ENCODE measurements at places on chromosomes 11 and 22.

GRCh38 chr22:49887702-49888101, 30.5 kb downstream of the ALG12 start:
- DNase-seq: no peak

- no peak for DNase-seq
These were observed 19.4 kb downstream of the NPAT start for GRCh38 chr11:108203075-108203474.

DNA sequence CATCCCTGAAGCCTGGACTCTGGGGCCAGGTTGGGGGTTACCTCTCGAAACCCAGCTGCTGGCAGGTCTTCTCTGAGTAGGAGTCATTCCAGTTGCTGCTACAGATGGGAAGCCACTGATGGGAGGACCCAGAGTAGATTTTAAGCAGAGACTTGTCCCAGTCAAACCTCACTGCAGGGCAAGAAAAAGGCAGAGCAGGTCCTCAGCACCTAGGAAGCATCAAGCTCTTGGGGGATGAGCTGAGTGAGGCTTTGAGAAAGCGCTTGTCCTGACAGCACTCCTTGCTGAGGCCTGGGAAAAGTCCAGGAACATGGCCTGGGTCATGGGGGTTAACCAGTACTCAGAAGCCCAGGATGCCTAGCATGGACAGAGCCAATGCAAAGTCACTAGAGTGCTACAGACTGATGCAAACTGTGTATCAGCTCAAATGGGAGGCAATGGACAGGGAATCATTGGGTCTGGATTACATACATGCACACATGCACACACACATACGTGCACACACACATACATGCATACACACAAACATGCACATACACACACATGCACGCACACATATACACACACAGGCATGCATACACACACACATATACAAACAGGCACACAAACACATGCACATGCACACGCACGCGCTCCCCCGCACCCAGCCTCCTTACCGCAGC, 15.3 kb downstream of the TMPRSS13 start:
- DNase-seq: no peak

- DNase-seq: no peak
These were observed 7.1 kb upstream of the ENDOD1 start for GRCh38 chr11:95082576-95083001.

GRCh38 chr11:2555891-2556290, 111.1 kb downstream of the KCNQ1 start:
- no peak for DNase-seq

GRCh38 chr11:125190566-125190965, 26.0 kb downstream of the PKNOX2 start:
- no peak for DNase-seq

DNA sequence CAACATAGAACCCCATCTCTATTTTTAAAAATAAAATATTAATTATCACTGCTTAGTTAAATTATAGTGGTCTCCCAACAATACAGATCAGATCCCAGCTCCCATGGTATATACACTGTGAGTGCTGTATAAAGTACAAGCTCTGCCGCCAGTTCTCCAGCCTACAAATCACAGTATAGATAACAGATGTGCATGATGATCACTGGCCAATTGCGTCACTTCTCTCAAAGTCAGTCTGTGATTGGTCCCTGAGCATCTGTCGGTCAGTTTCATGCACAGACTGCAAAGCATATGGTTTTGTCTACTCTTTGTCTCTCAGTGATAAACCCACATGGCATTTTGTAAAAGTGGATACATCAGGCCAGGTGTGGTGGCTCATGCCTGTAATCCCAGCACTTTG, 15.7 kb downstream of the PPARA start:
- DNase-seq: no peak

- DNase-seq: no peak
These were observed 29.4 kb upstream of the GRIK4 start for GRCh38 chr11:120482149-120482548.

DNA sequence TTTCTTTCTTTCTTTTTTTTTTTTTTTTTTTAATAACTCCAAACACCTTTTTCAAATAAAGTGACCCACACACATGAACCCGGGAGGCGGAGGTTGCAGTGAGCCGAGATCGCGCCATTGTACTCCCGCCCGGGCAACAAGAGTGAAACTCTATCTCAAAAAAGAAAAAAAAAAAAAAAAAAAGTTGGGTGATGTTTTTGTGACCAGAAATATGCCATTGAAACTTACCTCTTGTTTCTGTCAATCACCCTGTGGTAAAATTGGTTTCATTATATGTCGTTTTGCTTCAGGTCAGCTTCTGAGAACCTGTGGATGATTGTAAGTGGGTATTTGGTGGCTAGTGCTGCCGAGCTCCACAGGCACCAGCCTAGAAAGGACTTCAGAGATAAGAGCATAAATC, 238.8 kb downstream of the TBC1D22A start:
- DNase-seq: no peak

DNA sequence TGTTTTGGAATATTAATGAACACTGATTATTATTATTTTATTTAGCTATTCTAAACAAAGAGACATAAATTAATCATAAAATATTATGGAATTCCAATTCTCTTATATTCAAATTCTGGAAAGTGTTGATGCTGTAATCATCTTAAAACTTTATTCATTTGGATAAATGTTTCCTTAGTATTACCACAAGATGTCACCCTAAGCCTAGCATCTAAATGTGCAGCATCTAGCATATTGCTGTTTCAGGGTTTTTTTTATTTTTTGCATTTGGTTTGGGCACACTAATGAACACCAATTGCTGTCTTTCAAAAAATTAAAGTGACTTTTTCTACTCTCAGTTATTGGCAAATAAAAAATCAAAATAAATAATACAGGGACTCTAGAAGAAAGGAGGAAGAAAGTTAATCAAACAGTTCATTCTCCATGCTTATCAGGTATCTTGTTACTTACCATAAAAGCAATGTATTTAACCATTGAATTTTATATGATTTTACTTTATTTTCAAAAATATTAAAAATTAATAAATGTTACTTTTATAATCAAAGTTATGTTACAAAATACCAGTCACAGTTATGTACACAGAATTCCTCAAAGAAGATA, 31.8 kb downstream of the DLG2 start:
- DNase-seq: no peak

GRCh38 chr22:49377306-49377705, 450.4 kb downstream of the BRD1 start:
- no peak for DNase-seq

DNA sequence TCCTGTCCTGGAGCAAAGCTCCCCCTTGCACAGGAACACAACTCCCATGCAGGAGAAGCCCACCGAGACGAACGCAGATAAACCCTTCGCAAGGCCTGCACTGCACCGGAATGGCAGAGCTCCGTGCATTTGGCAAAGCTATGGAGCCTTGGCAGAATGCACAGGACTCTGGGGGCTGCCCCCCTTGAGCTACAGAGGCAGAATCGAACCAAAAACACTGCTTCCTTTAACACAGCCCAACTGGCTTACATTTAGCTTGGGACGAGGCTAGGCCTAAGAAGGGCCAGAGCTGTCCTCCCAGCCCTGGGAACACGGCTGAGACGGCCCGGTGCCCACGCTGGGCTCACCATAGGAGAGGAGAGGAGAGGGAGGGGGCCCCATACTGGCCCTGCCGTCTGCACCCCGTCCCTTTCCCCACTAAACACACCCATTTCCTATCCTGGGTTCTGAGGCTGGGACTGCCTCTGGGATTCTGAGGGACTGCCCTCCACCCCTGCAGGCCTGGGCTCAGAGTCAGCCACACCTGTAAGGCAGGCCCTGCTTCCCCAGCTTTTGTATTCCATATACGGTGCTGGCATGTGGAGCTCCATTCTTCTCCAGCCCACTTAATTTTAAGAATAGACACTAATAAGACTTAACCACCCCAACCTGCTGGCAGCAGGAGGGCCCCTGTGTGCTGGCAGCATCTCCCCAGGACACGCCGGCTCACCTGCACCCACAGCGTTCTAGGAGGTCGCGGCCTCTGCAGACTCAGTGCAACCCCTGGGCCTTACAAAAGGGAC, 32.9 kb downstream of the PPM1F start:
- DNase-seq: no peak

DNA sequence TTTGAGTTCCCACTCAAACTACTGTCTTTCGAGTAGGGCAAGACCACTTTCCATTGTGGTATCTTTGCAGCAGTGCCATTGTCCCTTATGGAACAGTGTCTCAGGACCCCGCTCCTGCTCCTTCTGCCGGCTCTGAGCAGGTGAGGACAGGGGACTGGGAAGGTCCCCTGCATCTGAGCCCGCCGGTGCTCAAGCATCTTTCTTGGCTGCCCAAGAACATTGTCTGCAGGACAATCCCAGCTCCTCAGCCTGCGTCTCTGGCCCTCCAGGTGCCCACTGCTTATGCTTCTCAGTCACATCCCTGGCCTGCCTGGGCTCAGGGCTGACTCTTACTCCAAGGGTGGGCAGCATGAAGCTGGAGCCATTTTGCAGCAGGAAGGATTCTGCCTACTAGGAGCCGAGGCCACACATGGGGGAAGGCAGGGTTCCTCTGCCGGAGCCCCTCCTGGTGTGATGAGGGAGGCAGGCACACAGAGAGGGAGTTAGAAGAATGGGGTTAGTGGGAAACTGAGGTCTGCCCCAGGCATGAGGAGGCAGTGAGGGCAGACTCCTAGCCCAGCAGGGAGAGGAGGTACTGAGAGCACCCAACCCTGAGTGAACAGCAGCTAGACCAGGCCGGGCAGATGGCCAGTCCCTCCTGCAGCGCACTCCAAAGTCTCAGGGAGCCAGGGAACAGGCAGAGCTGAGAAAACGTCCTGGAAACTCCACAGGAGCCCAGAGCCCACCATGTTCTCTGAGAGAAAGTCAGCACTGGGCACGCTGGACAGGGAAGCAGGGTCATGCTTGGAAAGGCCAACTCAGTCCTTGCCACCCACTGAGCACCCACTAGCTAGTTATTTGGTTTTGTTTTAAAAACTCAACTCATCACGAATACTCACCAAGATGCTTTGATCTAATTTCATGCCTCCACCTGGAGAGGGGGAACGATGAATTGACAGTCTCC, 7.5 kb upstream of the PPARA start:
- no peak for DNase-seq

- peak; percentile 66 for DNase-seq
These were observed 6.9 kb upstream of the MS4A14 start for GRCh38 chr11:60389279-60389910.

- no peak for DNase-seq
These were observed 894.6 kb downstream of the METTL15 start for GRCh38 chr11:29002816-29003215.

DNA sequence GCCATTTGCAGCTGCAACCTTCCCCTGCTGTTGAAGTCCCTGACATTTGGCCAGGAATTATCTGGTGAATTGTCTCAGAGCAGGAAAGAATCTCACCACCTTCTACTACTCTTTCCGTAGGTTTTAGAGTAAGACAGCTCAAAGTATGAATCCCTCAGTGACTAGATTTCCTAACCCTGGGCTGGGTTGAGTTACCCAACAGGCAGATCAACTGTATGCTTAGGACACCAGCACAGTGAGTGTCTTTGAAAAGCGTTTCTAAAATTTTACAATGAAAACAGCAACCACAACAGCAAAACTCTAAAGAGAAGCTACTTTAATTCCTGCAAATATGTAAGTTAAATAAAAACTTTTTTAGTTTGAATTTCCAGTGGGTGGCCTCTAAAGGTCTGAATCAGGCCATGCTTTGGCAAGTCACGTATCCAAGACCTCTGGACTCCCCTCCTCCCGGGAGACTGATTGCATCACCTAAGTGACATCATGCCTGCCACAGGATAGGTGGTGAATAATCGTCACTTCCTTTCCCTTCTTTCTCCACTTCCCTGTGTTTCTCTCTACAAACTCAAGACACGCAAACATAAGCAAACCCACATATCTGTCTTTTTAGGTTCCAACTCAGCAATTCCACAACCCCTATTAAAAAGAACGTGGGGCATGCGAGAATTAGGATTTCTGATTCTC, 7.8 kb downstream of the OR8B12 start:
- DNase-seq: no peak

DNA sequence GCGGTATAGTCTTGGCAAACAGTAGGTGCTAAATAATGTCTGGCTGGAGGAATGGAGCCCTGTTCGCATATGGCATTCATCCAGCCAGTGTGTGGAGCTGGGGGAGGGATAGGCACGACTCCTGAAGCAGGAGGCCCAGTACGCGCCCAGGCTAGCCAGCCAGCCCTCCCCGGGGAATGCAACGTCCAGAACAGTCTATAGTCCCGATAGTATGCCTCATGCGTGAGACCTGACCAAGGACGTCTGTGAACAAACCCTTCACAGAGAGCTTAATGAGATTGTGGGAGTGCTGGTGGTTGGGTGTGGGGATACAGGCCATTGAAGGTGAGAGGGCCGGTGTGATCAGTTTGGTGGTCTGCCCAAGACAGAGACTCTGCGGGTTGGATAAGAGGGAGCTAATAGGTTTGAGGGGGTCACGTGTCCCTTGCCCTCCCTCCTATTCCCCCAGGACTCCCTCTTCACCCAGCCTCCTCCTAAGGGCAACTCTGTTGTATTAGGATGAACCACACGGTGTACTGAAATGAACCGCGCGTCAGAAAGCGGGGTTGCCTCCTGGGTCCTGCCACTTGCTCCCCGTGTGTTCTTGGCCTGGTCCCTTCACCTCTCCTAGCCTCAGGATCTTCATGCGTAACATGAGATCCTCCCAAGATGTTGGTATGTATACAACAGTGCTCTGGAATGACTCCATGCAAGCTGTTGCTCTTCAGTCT, 987 bp upstream of the GRIK4 start:
- DNase-seq: no peak

DNA sequence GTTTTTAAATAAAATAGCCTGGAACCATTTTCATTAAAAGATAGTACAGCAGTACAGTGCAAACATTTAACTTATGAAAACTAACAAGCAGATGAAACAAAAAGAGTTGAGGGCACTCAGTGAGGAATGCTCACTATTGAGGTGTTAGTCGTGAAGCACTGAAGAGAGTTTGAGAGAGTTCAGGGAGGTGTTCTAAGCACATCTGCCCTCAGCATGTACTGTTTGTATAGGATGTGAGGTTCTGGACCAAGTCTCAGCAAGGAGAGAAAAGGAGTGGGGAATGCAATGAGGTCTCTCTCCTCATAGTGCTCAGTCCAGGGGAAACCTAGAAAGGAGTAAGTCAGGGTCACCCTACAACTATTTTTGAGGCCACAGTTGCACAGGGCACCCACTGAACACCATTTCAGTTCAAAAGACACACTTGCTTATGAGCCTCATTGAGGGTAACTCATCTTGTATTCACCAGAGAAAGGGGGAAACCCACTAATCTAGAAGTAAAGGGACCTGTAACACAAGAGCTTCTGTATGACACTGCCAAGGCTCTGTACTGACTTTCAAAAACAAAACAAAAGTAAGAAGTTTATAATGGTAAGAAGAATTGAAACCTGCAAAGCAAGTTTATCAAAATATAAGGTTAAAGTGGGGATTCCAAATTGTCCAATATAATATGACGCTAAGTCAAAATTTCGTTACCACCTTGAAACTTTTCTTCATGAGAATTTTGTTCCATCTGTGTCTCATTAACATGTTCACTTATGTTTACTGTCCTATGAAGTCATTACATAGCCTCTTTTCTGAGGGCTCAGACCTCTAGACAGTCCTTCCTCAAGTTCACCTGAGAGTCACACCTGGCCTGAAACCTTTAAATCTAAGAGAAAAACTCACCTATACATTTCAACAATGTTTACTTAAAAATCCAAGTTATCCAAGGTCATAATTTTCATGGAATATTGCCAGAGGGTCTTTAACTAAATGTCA, 275.3 kb downstream of the ETS1 start:
- no peak for DNase-seq

Measured in CD4-positive, alpha-beta T cell treated with Interferon alpha-2 for 1 hour (primary cell).